ENCODE measurements at places on chromosomes 1 and 21.

GRCh38 chr1:40699787-40700186, 8.3 kb downstream of the NFYC start:
- DNase-seq: no peak

- DNase-seq: no peak
Observed at GRCh38 chr1:29289493-29289892, 53.2 kb downstream of the PTPRU start.

DNA sequence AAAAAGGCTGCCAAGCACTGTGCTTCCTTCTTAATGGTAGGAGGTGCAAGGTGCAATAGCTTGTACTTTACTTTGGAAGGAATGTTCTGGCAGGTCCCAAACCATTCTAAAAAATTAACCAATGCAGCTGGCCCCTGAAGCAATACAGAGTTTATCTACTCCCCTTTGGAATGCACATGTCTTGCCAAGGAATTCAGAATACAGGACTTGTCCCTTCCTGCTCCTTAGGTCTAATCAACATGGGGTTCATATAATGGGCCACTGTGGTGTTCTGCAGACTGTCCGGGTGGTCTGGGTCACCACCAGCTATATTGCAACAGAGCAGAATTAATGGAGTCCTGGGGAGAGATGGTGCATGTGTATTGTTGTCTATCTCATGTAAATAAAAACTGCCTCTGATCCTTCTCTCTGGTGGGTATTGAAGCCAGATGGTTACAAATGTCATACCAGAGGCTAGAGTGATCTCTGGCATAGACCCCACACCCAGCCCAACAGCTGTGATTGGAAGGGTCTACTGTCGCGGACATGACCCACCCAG, 112.8 kb downstream of the RIPK4 start:
- DNase-seq: no peak

- no peak for DNase-seq
Observed at GRCh38 chr21:29630441-29630840, 309.4 kb downstream of the GRIK1 start.

DNA sequence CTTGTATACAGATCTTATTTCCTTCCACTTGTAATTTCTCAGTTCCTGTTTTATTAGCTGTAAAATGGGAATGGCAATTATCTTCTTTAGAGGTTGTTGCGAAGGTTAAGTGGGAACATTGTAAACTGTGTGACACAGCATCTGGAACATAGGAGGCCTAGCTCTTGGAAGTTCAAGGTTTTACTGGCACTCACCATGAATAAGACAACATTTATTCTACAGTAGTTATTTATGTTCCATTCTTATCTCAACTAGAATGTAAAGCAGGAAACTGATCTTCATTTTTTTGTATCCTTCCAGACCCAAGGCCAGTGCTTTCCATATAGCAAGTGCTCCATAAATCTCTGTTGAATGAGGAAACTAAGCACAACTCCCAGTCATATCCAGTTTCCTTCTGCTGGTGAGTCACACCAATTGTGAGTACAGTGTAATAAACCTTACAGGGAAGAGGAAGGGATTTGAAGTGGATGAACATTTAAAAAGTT, 1.4 kb downstream of the BCL10 start:
- no peak for DNase-seq

GRCh38 chr1:27356619-27357280, 10.0 kb downstream of the MAP3K6 start:
- DNase-seq: no peak

DNA sequence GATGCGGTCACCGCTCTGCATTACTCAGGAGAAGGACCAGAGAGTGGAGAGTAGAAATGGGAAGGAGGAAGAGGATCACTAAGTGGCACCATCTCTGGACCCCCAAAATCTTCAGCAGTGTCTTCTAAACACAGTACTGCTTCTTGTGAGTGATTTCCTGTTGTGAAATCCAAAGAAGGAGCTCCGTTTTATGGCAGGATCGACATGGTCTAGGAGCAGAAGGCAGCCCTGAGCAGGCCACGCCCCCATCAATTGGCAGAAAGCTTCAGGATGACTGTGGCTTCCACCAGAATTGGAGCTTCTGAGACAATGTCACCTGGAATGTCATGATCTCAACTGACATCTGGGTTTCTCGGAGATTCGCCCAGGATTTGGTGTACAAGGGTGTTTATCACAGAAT, 171.5 kb downstream of the ADSS2 start:
- no peak for DNase-seq

GRCh38 chr1:39926343-39926793, 24.7 kb upstream of the MYCL start:
- no peak for DNase-seq

DNA sequence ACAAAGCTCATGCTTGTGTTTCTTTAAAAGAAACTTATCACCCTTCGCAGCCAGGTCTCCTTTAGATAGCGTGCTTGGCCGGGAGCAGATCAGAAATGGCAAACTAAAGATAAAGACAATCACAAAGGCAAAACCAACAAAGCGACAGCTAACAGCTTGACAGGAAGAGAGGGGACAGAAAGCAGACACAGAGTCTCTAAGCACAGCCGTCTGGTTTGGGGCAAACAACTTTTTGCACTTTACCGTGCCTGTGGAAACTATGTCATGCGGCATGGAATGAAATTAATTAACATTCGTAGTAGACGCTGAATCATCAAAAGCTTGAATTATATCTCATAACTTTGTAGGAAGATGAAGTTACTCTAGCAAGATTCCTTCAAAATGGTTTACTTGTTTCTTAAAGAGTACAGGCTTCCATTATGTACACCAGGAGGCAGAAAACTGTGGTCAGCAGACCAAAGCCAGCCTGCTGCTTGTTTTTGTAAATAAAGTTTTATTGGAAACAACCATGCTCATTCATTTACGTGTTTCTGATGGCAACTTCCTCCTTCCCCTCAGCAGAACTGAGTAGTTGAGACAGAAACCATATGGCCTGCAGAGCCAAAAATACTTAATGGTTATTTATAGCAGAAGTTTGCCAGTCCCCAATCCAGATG, 183.2 kb downstream of the KIF26B start:
- no peak for DNase-seq

DNA sequence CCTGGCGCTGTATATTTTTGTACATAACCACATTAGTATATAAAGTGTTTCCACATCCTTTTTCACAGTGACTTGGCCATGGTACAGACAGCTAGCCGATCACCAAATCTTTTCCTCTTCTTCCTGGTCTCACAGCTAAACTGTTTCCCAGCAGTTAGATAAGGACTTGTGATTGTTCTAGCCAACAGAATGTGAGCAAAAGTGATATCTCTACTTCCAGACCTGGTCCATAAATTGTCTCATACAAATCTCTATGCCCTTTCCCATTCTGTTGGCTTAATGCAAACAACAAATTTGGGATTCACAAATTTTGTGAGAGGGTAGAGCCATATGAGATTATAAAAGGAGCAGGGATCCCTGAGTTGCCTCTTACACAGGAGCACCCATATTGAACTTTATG, 19.5 kb downstream of the PAFAH2 start:
- no peak for DNase-seq

DNA sequence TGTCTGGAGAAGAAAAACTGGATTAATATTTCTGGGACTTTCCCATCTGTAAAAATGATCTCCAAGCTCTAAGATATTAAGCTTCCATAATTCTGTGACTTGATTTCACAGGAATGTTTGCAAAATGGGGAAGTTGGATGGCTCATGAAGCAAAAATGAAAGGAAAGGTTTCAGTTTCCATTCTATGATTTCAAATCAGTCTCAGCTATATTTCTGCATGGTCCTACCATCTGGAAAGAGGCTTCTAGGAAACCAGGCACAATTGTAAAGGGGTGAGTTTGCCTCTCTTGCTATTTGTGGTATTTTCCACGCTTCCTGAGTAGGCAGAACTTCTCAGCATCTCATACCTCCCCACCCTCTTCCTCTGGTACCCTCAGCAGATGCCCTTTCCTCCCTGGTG, 22.4 kb upstream of the ACTN2 start:
- no peak for DNase-seq

GRCh38 chr1:187568067-187568466, 739.3 kb downstream of the PLA2G4A start:
- DNase-seq: no peak

- DNase-seq: no peak
Observed at GRCh38 chr1:115929881-115930280, 46.4 kb upstream of the SLC22A15 start.
